Daoy (cell line): ENCODE measurements at places on chromosomes 7 and 10.
A peak's percentile ranks its signal among the peaks of the same experiment; 100 is the strongest.

GRCh38 chr7:149171892-149172533 is 23.3 kb upstream of the ZNF282 start:
- DNase-seq: no peak

DNA sequence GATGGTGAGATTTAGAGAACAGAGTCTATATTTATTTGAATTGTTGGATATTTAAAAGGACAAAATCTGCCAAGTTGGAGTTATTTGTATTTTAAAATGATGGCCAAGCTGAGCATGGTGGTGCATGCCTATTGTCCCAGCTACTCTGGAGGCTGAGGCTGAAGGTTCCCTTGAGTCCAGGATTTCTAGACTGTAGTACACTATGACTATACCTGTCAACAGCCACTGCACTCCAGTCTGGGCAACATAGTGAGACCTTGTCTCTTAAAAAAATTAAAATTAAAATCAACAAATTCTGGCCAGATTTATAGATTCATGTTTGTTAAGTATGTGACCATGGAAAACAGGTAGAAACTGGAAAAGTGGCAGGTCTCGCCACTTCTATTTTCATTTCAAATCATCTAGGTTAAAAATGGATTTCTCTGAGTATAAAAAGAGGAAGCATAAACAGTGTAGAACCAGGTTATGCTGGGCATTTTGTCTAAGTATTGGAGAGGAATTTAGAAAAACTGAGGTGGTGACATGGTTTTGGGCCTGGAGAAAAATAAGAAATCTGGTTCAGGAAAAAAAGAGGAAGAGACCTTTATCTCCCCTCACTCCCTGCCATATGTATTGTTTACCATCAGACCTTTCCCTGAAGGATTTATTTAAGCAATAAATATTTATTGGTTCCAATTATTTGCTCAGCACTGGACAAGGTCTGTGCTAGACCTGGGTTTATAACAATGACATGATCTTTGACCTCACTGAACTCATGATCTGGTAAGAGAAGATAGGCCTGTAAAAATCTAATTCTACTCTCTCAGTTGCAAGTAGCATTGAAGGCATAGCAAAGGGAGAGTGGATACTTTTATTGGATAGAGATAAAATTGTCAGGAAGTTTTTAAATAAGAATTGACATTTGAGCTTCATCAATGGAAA is 134.2 kb downstream of the TSPAN12 start:
- no peak for DNase-seq

- DNase-seq: no peak
These were observed 192.1 kb upstream of the KLF14 start for GRCh38 chr7:130926001-130926691.

DNA sequence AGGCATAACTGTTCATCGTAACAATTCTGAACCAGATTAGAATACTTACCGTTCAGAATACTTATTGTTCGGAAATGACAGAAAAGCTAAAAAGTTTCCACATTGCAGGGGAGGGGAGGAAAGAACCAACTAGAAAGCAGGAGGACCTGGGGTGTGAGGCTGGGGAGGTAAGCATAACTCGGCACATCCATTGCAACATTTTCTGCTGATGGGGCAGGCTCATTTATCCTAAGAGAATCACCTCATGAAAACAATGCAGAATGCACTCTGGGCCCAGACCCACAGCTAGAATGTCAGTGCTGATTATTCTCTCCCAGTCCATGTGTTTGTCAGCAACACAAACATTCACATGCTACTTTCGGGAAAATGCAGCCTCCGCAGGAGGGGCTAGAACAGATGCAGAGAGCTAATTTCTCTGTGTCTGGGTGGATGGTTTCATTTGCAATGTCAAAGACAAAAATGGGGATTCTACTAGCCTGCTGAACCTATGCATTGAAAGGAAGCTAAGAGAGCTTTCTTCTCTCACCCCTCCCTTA is 9.6 kb downstream of the DNMBP start:
- DNase-seq: no peak

- DNase-seq: no peak
These were observed 610.5 kb upstream of the PFKP start for GRCh38 chr10:2456834-2457233.

- no peak for DNase-seq
These were observed 34.8 kb downstream of the CUBN start for GRCh38 chr10:17094844-17095243.

DNA sequence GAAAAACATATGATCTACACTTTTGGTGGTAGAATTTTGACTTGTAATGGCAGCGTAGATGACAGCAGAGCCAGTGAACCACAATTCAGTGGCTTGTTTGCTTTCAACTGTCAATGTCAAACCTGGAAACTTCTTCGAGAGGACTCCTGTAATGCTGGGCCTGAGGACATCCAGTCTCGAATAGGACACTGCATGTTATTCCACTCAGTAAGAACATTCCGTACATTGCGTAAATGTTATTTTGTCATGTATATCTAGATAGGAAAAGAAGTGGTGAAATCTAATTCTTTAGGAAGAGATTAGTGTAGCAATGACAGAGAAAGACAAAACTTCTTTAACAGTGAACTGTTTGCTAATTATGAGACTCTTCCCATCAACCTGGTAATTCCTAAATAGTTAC is 112.9 kb downstream of the PODXL start:
- no peak for DNase-seq

DNA sequence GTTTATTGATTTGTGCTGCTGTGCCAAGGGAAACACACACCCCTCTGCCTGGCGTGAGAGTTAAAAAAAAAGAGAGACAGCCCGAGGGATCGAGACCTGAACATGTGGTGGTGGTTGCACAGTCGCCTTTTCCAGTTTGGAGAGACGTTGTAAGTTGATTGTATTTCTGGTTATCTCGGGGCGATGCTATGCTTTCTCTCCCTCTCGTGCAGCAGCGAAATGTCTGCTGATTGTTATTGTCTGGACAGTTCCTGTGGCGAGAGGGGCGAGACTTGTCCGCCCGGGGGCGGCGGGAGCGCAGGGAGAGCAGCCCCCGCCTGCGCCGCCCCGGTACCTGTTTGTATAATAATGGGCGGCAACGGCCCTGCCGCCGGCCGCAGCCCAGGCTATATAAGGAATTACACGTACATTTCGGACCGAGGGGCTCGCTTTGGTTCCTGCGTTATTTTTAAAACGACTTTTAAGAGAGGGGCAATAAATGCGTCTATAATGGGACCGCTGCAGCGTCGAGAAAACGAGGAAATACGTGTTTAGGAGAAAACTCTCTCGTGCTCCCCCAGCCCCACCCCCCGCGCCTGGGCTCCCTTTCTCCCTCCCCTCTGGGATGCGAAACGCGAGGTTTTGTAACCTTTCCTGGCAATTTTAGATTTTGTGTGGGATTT is 1.7 kb downstream of the ZEB1 start:
- peak; percentile 29 for DNase-seq

GRCh38 chr10:111836064-111836463 is 347.5 kb downstream of the GPAM start:
- no peak for DNase-seq

GRCh38 chr7:121961089-121961867 is 88.3 kb downstream of the PTPRZ1 start:
- peak; percentile 94 for DNase-seq

- no peak for DNase-seq
These were observed 542.3 kb upstream of the NRP1 start for GRCh38 chr10:33876584-33877400.

DNA sequence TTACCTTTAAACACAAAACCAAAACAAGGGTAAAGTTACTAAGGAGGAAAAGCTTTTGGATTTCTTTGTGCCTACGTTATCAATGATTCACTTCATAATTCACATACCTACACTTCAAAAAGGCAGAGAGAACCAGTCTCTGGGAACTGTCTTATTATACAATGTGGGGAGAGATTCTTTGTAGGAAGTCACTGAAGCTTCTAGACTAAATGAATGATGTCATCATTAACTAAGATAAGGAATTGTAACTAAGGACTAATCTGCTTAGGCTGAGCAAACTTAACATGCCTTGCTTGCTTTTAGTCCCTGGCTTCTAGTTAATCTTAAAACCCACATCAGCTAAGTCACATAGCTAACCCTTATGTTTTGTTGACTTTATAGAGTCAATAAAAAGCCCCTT is 771.2 kb downstream of the NXPH1 start:
- no peak for DNase-seq

- no peak for DNase-seq
These were observed 49.4 kb downstream of the LRRN3 start for GRCh38 chr7:111140091-111140865.

DNA sequence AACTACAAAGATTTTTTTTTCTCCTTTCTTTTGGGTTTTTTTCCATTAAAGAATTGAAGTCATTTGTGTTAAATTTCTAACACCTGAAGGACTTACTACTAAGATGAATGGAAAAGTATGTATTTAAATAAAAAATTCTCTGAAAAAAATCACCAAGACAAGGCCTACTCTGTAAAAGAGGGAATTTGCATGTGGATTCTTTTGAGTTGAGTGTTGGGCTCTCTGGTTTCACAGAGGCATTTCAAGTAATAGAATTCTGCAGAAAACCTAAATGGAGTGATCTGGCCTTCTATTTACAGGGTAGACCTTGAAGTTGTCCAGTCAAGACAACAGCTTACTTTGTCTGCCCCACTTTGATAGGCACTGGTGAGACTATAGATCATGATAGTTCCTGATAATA is 4.1 kb downstream of the LRRC17 start:
- peak; percentile 37 for DNase-seq

- DNase-seq: no peak
These were observed 516 bp downstream of the ZNHIT1 start for GRCh38 chr7:101218236-101219125.

- no peak for DNase-seq
These were observed 28.7 kb downstream of the RBM48 start for GRCh38 chr7:92557249-92557648.

DNA sequence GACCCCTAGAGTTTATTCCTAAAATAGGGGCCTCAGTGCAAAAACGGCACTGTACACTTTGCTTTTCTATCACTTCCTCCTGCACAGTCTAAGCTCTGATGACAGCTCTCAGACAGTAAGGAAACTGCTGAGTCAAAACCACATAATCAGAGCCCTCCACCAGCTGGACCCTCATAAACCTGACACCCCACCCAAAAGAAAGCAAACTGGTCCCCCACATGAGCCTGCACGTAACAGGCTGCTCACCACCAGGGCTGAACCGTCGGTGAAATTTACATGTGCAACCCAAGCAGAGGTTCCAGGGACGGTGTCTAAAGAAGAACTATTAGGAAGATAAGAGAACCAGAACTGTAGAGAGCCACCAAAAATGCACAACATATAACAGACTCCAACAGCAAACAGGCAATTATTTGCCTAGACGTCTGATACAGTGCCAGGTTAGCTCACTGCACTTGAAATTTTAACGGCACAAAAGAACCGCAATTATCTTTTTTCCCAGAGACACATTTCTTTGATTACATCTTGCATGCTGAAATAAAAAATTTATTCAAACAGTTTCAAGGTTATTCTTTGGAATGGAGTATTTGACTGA is 19.6 kb downstream of the SGMS1 start:
- DNase-seq: peak; percentile 48

DNA sequence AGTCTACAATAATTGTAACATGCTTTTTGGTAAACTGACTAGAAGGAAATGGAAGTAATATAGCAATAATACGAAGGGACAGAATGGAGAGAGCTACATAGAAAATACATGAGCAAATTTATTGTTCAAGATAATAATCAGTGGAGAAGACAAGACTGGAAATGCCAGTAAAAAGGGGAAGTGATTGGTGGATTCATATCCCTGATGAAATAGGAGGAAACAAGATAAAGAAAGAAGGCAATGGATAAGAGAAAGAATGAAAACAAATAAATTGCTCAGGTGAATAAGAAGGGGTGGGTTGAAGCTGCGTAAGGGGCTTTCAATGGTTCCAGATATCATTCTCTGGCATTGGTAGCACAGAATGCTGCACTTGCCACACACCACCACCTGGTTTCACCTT is 135.9 kb downstream of the LRRN3 start:
- no peak for DNase-seq

DNA sequence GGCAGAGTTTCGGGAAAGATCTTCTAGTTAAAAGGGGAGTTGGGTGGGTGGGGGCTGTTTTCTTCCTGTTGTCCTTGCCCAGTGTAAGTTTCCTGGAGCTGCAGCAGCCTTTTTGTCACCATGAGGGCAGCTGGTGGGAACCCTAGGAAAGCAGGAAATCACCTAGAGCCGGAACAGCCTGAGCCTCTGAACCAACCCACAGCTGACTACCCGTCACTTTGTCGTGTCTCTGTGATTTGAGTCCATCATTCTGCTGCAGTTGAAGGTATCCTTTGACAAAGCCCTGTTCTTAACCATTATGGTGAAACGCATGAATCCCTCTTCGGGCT is 1.2 kb upstream of the C10orf143 start:
- DNase-seq: no peak

GRCh38 chr10:24618401-24618800 is 105.3 kb downstream of the ARHGAP21 start:
- DNase-seq: no peak

GRCh38 chr10:47186941-47187340 is 113.1 kb upstream of the GDF10 start:
- no peak for DNase-seq

- DNase-seq: peak; percentile 84
These were observed 200.3 kb downstream of the PRPF18 start for GRCh38 chr10:13787015-13787421.

DNA sequence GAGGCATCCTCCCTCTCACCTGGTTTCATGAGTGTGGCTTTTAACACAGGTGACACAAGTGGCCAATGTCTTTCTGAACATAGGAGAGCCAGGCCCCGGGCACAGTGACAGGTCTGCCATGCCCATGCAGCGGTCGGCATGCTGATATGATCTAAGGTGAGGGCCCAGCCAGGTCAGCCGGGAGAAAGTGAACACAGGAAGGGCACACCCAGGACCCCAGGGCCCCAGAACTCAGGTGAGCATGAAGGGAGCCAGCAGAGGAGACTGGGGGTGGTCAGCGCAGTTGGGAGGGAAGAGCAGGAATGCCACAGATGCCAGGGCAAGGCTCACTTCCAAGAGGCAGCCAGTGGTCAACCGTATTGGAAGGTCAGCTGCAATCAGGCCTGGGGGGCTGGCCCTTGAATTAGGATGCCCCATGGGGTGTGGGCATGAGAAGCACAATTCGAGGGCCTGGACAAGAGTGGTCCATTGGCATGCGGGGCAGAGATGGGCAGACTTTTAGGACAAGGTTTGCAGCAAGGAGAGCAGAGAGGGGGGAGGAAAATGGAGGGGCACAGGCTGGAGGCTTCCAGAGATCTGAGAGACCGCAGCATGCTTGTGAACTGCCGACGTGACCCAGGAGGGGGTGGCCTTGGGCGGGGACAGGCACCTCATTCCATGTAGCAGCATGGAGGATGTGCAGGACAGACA is 3.9 kb upstream of the INPP5A start:
- DNase-seq: no peak
